ENCODE measurements at places on chromosomes 13 and 19.

DNA sequence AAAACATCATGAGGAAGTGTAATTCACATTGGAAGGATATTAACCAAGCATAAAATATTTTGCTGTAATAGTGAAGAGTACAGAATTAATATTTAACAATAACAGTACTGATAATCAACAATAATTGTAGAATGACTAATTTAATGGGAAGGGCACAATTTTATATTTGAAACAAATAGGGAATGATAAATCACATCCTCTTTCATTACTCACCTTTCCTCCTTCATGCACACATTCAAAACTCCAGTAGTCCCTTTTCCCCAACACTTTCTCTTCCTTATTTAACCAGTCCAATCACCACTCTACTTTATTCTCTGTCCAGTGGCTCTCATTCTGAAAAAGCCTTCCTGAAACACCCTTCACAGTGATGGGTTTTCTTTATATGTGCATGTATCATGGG lies 110.8 kb upstream of the POSTN start:
- no peak for DNase-seq

- no peak for DNase-seq
Measured at GRCh38 chr19:29090783-29091526, 122.0 kb downstream of the UQCRFS1 start.

DNA sequence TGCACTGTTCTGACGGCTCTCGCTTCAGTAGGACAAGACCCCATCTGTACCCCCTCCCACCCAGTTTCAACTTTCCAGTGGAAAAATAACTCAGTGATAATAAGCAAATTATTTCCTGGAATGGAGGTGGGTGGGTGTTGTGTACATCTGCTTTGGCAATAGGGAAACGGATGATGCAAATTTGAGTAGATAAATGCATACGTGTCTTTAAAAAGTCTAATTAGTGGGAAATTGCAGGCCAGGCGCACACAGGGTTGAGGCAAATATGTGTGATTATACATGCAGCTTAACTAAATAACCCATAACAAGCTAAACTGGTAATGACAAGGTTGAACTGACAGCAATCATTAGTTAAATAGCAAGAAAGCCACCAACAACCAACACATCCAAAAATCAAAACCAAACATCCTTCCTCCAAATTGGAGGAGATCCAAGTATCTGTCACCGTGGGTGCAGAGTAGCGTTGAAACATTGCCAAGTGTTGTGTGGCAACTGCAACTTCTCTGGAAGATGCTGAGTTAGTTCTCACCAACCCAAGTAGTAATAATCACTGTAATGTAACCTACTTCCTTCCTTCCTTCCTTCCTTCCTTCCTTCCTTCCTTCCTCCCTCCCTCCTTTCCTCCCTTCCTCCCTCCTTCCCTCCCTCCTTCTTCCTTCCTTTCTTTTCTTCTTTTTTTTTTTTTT lies 54.6 kb downstream of the TRPM4 start:
- no peak for DNase-seq

DNA sequence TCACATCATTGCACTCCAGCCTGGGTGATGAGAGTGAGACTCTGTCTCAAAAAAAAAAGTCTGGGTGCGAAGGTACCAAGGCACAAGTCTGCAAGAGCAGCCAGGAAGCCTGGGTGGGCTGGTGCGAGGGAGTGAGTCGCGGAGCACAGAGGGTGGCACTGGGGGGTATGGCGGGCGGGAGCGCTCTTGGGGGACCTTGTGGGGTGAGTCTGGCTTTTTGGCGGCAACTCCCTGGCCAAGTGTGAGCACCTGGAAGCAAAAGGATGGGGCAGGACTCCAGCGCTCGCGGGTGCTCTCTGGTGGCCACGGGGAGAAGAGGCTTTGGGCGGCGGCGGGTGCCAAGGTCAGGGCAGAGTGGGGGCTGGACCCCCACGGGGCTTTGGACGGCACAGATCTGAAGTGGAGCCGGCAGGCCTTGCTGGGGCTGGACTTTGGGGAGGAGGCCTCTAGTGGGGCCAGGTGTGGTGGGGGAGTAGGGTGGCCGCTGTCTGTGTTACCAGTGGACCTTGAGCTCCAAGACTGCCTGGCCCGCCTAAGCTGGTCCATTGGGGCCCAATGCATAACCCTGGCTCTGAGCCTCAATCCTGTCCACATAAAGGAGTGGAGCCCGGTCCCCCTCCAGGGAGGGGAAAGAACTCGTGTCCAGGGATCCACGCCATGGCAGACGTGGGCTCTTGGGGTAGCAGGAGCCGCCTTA lies 1.6 kb downstream of the P2RY11 start:
- peak; percentile 85 for DNase-seq

GRCh38 chr19:34504809-34505291 lies 23.3 kb downstream of the WTIP start:
- no peak for DNase-seq

DNA sequence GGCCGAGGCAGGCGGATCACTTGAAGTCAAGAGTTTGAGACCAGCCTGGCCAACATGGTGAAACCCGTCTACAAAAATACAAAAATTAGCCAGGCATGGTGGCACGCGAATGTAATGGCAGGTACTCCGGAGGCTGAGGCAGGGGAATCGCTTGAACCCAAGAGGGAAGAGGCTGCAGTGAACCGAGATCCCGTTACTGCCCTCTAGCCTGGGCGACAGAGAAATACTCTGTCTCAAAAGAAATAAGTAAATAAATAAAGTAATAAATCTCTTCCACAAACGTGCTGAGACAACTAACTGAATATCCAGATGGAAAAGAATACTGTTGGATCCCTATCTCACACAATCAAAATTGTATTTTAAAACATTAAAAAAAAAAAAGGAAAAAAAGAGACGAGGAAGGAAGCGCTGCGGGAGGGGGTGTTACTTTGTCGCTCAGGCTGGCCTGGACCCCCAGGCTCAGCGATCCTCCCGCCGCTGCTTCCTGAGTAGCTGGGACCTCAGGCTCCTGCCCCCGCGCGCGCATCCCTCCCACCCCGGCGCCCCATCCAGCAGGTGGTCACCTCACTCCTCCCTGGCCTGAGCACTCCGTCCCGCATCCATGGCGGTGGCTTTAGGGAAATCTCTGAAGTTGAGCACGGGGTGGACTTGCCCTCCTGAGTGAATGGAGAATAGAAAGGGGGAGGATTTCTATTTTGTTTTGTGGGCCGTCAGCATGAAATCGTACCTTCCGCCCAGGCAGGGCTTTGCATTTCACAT lies 628 bp upstream of the ZNF813 start:
- DNase-seq = no peak

- DNase-seq = no peak
Measured at GRCh38 chr13:19056984-19057490, 124.6 kb downstream of the TUBA3C start.

DNA sequence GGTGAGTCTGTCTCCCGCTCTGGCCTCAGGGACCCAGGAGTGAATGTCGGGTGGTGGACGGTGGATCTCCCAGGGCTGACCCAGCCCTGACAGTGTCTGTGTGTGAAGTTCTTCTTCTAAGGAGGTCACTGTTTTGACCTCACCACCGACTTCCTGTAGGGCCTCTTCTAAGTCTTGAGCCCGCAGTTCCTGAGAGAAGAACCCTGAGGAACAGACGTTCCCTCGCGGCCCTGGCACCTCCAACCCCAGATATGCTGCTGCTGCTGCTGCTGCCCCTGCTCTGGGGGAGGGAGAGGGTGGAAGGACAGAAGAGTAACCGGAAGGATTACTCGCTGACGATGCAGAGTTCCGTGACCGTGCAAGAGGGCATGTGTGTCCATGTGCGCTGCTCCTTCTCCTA lies at the start of gene SIGLEC7:
TSS of gene SIGLEC7 (plus strand) at position 183 of the 400 bp plus-strand sequence. CDS start at position 252, 69 bp downstream.
- DNase-seq = no peak

- no peak for DNase-seq
Measured at GRCh38 chr13:53336441-53337160, 308.0 kb downstream of the OLFM4 start.

DNA sequence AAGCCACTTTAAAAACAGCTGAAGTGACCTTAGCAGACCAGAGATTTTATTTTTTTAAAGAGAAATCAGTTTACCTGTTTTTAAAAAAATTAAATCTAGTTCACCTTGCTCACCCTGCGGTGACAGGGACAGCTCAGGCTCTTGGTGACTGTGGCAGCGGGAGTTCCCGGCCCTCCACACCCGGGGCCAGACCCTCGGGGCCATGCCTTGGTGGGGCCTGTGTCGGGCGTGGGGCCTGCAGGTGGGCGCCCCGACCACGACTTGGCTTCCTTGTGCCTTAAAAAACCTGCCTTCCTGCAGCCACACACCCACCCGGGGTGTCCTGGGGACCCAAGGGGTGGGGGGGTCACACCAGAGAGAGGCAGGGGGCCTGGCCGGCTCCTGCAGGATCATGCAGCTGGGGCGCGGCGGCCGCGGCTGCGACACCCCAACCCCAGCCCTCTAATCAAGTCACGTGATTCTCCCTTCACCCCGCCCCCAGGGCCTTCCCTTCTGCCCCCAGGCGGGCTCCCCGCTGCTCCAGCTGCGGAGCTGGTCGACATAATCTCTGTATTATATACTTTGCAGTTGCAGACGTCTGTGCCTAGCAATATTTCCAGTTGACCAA lies 10.8 kb downstream of the PLPPR3 start:
- no peak for DNase-seq

DNA sequence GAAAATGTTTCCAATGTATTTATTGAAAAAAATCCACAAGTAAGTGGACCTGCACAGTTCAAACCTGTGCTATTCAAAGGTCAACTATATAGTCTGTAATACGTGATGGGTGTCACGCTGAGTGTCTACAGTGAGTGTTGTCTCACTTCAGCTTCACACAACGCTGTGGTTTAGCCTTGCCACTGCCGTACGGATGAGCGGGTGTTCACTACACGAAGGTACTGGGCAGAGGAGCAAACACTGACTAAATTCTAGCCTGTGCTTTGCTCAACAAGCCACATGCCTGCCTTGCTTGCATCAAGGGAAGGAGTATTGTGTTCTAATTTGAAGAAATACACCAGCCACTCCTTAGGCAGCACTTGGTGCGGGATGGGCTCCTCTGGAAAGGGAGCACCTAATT lies 3.4 kb upstream of the FFAR3 start:
- peak; percentile 23 for DNase-seq

DNA sequence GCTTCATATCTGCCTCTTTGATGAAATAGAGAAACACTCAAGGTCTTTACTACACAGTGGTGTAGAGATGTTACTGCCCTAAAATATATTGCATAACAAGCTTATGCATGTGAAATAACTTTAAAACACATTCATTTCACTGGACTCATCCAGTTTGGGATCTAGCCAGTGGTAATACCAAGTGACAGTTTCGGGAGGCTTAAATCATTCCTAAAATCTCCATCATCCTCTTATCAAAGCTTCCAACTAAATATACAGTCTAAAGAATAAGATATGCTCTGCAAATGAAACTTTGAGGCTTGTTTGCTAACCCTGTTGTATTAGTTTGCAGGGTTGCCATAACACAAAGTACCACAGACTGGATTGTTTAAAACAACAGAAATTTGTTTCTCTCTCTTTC lies 52.8 kb downstream of the THSD1 start:
- no peak for DNase-seq

- no peak for DNase-seq
Measured at GRCh38 chr13:54187461-54187860, 1158.8 kb downstream of the OLFM4 start.

DNA sequence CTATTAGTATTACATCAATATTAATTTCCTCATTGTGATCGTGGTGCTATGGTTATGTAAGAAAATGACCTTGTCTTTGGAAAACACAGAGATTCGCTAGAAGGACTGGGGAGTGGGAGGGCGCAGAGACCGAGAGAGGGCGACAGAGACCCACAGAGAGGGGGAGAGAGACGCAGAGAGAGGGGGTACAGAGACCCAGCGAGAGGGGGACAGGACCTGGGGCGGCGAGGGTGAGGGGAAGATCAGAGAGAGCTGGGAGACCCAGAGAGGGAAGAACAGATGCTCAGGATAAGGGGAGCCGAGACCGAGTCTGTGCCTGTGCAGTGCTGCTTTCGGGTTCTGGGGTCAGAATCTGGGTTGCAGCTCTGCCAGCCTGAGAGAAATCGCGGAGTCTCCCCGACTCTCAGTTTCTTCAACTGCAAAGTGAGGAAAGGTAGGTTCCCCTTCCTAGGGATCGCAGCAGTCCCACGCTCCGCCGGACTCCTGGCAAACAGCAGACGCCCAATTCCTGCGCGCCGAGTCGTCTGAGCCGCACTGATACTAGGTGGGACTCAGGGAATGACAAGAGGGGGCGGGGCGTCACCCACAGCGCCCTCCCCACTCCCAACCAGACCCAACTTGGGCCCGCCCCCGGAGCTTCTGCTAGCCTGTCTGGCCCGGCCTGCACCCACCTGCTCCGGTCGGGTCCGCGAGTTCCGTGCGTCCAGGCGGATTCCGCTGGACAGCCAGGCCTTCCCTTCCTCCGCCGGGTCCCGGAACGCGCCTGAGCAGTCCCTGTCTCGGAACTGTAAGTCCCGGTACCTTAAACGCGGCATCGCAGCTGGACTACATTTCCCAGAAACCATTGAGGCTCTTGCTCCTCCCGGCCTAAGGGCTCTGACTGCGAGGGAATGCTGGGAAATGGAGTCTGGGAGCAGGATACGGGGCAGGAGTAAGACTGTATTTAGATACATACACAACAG lies 15.3 kb downstream of the IZUMO2 start:
- peak; percentile 73 for DNase-seq

- no peak for DNase-seq
Measured at GRCh38 chr19:1292419-1293151, 6.9 kb downstream of the EFNA2 start.

DNA sequence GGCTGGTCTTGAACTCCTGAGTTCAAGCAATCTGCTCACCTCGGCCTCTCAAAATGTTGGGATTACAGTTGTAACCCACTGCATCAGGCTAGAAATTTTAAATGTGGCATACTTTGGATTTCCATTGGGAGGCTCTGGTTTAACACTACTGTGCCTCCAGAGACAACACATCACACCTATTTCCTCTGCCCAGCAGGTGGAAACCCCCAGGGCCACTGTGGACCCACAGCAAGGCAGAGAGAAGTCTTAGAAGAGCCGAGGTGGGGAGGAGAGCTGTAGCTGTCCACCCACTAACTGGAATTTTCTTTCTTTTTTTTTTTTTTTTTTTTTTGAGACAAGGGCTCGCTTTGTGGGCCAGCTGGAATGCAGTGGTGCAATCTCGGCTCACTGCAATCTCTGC lies 39.4 kb downstream of the IER2 start:
- DNase-seq = no peak

DNA sequence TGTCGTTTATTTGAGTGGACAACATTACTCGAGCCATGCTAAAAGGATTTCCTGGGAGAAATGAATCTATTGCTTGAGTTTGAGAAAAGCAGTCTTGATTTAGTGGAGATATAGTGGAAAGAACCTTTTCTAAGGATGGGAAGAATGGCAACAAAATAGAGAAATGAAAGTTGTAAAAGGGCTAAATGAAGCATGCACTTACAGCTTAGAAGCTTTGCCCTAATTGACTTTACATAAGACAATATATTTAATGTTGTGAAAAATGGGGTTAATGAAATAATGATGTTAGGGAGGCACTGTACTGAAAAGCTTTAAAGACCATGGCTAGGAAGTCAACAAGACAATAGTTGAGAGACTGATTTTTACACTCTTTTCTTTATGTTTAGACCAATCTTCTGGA lies 35.4 kb downstream of the SLC10A2 start:
- DNase-seq = no peak

Measured in activated CD4-positive, alpha-beta T cell treated with anti-CD3 and anti-CD28 coated beads, Interleukin-2, Interleukin-6, amounts not matched to agents 100 ng/mL and 50 ng/mL, durations not matched to agents 16 hours and 8 hours (primary cell).